Suppressor macrophage treated with lipopolysaccharide for 1 hour (primary cell): ENCODE measurements at places on chromosomes 7 and 10.

GRCh38 chr7:41886901-41887311, 184.0 kb upstream of the INHBA start:
- no peak for DNase-seq

DNA sequence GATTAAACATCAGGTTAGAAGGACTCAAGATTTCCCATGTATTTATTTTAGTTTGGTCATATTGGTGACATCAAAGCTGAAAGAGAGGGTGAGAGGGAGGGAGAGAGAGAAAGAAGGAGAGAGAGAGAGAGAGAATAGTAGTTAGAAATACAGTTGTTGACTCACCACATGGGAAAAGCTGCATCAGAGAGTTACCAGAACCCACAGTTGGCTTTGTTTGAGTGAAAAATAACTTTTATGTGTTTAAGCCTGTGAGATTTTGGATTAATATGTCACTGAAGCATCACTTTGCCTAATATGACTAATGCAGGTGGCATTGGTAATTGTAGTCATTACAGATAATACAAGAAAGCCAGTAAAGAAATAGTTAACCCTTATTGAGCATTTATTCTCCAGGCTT, 303.9 kb downstream of the REEP3 start:
- DNase-seq: no peak

GRCh38 chr10:83991986-83992753, 147.1 kb upstream of the GHITM start:
- DNase-seq: peak; percentile 45

GRCh38 chr7:129689995-129690581, 78.6 kb downstream of the NRF1 start:
- no peak for DNase-seq

DNA sequence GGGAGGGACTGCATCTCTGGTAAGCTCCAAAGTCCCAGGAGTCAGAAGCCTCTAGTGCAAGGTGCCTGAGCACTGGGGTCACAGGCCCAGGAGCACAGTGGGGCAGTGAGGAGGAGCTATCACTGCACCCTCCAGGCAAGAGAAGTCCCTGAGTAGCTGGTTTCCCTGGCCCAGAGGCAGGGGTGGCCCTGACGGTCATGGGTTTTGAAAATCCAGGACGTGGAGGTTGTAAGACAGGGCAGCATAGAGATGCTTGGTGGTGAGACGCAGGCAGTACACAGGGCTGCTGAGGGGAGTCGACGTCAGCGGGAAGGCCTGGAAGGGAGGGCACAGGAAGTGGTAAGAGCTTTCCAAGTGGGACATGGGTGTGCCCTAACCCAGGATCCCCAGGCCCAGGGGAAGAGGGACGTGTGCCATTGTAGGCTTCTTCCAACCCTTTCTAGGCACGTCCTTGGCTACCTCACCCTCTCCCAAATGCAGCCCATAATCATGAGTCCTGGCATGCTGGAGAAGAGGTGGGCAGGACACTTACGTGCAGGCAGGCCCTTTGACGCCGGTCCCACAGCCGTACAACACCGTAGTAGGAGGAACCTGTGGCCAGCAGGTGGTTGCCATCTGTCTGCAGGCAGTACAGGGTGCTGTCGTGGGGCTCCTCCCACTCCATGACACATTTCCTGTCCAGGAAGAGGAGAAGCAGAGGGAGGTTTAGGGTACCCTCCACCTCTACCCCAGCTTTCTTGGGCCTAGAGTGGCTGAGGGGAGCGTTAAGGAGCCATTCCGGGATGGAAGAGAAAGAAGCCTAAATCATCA, 23.2 kb downstream of the DPCD start:
- DNase-seq: no peak

GRCh38 chr7:13532028-13532753, 457.3 kb downstream of the ETV1 start:
- no peak for DNase-seq

GRCh38 chr7:27575613-27576012, 87.1 kb downstream of the HIBADH start:
- DNase-seq: peak; percentile 52

- DNase-seq: no peak
Observed at GRCh38 chr7:128067983-128068382, 36.7 kb upstream of the LRRC4 start.

- no peak for DNase-seq
Observed at GRCh38 chr7:84368122-84368521, 173.5 kb upstream of the SEMA3A start.

- DNase-seq: no peak
Observed at GRCh38 chr10:71269301-71270288, 49.5 kb upstream of the SLC29A3 start.

DNA sequence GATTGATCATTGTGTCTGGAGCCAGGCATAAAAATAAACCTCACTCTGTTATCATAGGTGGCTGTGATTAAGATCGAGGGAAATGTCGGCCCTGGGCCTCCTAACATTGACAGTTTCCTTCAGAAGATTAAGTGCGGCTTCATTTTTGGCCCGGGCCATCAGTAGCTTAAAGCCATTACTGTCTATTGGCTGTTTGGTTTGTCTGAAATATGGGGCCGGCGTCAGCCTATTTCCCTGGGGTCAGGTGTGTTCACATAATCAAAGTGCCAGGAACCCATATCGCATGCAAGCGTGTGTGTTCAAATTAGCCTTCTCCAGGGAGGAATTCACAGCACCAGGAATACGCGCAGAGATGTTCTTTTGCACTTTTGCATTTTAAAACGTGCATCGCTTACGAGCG, 114.7 kb downstream of the CUX1 start:
- DNase-seq: no peak

DNA sequence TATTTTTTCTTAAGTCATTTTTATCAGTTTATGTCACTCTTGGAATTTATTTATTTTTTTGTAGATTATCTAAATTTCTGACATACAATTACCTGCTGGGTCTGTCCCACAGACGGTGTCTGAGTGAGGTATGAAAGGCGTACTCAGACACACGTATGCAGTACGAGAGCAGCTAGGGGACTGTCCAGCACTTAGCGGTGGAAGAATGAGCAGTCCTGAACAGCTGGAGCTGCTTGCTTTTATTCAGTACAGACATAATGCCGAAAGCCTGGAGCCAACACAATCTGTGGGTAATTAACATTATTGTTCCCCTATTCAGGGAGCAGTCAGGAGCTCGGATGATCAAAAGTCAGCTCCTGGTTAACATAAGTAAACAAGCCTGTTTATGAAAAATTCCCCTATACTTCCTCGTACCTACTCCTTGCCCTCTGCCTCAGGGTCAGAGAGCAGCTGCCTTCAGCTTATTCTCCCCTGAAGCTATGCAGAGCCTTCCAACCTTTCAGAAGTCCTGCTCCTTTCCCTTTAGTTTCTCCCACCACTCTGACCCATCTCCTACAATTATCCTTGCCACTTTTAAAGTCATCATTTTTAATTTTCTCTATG, 488.0 kb upstream of the POM121L12 start:
- DNase-seq: no peak

DNA sequence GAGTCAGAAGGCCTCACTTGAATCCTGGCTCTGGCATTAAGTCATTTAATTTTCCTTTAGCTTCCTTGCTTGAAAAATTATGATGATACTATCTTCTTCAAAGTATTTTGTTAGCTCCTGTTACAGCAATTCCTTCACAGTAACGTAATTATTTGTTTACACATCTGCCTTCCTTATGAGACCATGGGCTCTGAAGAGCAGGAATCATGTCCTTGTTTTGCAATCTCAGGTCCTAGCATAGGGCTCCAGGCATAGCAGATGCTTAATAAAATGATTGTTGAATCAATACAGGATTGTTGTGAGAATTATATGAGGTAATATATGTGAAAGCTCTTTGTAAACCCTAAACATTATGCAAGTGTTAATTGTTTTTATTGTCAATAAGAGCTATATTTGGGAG, 25.5 kb downstream of the KLHDC10 start:
- DNase-seq: no peak

DNA sequence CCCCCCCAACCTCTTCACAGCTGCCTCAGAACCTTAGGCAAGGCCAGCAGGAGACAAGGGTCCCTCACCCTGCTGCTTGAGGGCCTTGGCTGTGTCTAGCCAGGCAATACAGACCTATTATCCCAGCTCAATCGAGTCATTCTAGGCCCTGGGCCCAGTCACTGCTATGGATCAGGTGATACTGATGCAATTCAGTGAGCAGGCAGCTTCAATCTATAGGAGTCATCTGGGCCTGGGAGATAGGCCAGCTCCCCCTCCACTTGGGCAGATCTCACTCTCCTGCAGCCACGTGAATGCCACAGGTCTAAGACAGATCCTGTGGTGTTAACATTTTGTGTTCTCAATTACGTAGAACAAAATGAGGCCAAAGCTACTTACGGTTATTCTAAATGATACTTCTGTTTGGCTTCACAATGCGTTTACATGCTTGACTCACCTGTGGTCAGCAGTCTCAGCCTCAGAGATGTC, 68.0 kb upstream of the LRRC4 start:
- no peak for DNase-seq

DNA sequence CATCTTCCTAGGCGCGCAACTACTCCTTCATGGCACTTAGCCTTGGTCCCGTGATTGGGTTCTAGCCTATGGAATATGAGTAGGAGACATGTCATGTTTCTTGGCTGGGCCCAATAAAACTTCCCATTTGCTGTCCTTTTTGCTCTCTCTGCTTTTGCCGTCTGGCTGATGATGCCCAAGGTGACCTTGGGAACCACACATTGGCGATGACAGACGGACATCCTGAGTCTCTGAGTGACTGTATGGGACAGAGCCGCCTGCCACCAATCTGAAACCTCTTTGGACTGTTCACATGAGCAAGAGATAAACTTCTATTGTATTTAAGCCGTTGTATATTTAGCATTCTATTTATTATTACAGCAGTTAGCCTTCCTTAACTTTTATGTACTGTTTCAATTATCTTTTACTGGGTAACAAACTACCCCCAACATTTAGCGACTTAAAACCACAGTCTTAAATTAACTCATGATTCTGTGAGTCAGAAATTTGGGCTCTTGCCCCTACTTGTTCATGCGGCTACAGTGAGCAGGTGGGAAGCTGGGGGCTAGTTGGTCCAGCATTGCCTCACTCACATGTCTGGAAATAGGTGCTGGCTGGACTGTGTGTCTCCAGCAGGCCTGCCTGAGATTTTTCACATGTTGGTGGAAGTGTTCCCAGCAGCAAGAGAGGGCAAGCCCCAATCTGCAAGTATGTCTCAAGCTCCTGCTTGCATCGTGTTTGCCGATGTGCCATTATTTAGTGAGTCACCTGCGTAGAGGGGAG, 71.7 kb downstream of the NOD1 start:
- no peak for DNase-seq

DNA sequence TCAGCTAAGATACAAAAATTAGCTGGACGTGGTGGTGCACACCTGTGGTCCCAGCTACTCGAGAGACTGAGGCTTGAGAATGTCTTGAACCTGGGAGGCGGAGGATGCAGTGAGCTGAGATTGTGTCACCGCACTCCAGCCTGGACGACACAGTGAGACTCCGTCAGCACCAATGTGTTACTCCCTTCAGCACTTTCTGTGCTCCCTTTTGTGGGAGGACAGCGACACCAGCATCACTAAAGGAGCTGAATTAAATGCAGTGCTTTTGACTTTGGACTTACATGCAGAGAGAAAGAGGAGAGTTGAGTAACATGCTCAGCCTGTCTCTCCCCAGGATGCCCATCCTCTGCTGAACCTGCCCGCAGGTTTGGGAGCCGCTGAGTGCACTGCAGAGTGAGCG, 92.2 kb upstream of the RHEB start:
- no peak for DNase-seq

DNA sequence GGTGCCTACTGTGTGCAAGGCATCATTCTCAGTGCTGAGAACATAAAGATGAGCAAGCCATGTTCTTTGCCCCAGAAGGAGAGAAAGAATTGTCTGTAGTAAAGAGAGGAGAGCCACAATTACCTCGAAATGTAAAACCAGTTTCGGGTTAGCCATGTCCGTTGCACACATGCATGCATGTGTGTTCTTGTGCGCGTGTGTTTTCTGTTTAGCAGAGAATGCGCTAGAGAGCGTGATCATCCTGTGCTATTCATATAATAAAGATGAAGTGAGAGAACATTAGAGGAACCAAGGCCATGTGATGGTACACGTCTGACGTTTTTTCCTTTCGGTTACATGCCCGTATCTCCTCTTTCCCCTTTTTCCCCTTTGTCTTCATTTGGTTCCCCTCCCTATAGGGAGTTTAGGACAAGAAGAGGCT, 158.2 kb downstream of the CELF2 start:
- peak; percentile 92 for DNase-seq

- no peak for DNase-seq
Observed at GRCh38 chr7:105006367-105007136, 7.5 kb upstream of the KMT2E start.

DNA sequence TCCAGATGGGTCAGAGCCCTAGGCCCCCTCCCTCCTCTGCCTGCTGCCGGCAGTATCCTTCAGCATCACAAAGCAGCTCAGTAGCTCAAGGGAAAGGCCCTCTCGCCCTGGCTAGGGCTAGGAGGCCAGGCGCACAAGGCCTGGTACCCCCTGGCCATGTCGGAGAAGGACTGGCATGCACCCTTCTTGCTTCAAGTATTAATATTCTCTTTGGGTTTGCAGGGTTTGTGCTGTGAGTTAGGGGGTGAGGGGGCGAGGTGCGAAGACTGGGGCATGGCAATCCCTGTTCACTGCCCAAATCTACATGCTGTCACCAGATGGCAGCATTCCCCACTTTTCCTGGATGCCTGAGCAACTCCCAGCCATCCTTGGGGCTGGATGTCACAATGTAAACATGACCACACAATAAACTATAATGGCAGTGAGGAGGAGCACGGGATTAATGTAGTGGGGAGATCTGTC, 105.2 kb downstream of the NEURL1 start:
- peak; percentile 63 for DNase-seq

DNA sequence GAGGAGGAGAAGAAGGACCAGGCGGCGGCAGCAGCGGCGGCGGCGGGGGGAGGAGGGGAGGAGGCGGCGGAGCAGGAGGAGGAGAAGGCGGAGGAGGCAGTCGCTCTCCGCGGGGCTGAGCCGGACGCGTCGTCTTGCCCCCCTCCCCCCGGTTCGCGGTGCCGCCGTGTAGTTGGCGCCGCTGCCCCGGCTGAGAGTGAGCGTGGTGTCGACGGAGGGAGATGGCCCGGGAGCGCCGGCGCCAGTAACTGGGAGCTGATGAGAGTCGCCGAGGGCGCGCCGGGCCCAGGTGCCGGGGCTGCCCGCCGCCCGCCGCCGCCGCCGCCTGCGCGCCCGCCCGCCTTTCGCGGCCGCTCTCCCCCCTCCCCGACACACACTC, 257 bp downstream of the WAC start:
- DNase-seq: no peak

DNA sequence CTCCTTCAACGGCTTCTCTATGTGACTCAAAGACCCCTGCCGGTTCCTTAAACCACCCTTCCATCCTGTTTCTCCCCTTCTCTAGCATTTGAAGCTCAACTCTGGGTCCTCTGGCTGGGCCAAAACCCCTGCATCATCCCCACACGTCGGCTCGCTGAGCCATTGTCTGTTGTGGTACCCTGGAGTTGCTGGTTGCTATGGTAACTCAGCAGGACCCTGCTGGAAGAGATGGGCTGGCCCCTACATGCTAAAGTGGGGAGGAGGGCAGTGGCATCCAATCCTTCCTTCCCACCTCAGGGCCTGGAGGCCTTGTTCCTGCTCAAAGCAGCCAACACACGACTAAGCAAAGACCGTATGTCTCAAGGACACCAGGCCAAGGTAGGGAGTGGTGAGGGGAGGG, 452.5 kb downstream of the PLXNA4 start:
- DNase-seq: no peak

- no peak for DNase-seq
Observed at GRCh38 chr10:73813333-73813732, 1.9 kb upstream of the NDST2 start.

- DNase-seq: no peak
Observed at GRCh38 chr10:23094786-23095403, 484 bp upstream of the MSRB2 start.

GRCh38 chr7:39709768-39710311, 86.5 kb downstream of the RALA start:
- DNase-seq: peak; percentile 61
